SK-N-SH (cell line): ENCODE measurements at places on chromosomes 1 and 21.

DNA sequence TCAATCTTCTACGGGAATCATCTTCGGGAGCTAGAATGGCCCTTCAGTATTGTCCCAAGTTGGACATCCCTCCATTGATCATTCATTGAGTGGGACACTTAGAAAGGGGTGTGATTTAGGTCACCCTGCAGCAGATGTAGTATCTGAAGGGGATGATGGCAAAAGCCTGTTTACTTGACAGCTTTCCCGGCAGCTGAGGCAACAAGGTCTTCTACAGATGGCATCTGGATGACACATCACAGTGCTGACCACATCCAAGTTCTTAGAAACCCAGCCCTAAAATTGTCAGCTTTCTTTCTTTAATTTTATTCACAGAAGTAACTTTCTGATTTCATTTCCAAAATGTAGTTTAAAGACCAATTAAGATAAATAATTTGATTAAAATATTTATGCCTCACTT, 150.3 kb downstream of the AMY1C start:
- H3K27me3 ChIP-seq: no peaks in the 10 kb centered on the region
- H3K27ac ChIP-seq: no peak overlapping the region
- H3K4me1 ChIP-seq: no peaks in the 10 kb centered on the region
- no peak for DNase-seq
- no peak overlapping the region for H3K4me3 ChIP-seq
- no peaks in the 10 kb centered on the region for H3K36me3 ChIP-seq

DNA sequence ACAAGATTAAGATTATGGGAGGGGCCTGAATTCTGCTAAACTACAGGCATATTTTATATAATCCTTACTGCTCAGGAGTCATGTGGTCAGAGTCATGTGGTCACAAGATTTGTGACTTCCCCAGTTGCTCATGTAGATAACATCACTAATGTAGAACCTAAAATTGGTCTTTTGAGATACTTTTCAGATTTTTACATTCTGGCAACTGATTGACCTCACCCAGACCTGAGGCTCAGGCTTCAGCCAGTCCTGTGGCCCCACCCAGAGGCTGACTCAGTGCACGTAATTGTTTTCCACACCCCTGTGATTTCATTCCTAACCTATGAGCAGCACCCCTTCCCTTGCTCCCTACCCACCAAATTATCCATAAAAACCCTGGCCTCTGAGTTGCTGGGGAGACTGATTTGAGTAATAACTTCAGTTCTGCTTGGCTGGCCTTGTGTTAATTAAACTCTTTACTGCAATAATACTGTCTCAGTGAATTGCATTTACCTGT, 41.7 kb upstream of the ZNF326 start:
- peaks cover 14% of the 10 kb centered on the region; the same call in 1 of the 2 replicates for H3K4me1 ChIP-seq
- no peak overlapping the region for H3K4me3 ChIP-seq
- no peaks in the 10 kb centered on the region for H3K27me3 ChIP-seq
- DNase-seq: no peak
- no peaks in the 10 kb centered on the region for H3K36me3 ChIP-seq
- peak overlapping the region; percentile 88 for H3K27ac ChIP-seq

- peak; percentile 82 for DNase-seq
- H3K36me3 ChIP-seq: no peaks in the 10 kb centered on the region
- no peaks in the 10 kb centered on the region for H3K27me3 ChIP-seq
- peak overlapping the region; percentile 69 for H3K27ac ChIP-seq
Measured at GRCh38 chr1:51518586-51519047, 449 bp downstream of the EPS15 start.

DNA sequence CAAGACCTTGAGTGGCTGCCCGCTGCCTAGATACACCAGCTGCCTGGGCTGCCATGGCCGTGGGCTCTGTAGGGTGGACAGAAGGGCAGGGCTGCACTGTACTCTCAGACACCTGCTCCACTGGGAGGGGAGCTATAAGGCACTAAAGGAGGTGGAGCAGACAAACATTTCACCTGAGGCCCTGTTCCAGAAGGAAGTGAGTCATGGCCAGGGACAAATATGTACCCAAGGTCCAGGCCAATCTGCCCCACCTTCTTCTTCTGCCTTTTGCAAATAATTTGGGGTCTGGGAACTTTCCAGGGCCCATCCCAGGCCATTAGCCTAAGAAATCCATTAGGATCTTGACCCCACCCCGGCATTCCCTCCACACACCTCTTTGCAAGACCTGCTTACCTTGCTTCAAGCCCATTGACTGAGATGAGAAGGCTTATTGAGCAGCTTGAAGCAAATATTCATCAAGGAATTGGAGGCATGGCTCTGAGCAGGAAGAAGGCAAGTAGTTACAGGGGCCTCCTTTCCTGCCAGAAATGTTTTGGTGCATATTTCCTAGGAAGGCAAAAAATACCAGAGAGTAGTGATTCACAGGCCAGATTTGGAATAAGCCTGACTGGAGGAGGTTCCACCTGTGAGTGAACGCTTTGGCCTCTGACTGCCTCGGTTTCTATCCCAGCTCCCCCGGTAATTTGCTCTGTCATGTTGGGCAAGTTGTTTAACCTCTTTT, at the start of gene CAPN8:
Gene CAPN8, minus strand, starts transcription at position 110 of the 721 bp plus-strand sequence. Its CDS starts 55 bp downstream, at position 55.
- peaks cover 9% of the 10 kb centered on the region; the same call in 1 of the 2 replicates for H3K27me3 ChIP-seq
- H3K4me3 ChIP-seq: no peak within 1 kb of the TSS
- no peak within 1 kb of the TSS for H3K27ac ChIP-seq
- H3K36me3 ChIP-seq: no peaks in the 10 kb centered on the region
- H3K4me1 ChIP-seq: no peaks in the 10 kb centered on the region

DNA sequence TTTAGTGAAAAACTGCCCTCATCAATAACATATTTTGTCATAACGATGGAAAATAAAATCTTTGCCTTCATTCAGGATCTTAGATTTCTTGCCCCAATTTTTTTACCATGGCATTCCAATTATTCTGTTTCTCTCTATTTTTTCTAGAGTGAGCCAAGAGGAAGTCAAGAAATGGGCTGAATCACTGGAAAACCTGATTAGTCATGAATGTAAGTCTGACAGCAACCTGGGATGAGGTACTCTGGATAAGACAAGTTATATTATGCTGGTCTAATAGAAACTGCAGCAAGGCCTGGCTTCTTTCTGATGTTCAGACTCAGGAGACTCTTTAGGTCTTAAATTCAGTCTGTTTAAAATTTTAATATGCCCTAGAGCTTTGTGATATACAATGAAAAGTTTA, 3.5 kb downstream of the RGS4 start:
- H3K27me3 ChIP-seq: no peaks in the 10 kb centered on the region
- H3K4me3 ChIP-seq: peak overlapping the region; percentile 82
- peaks cover 36% of the 10 kb centered on the region; the same call in 1 of the 2 replicates for H3K4me1 ChIP-seq
- peak overlapping the region; percentile 99 for H3K27ac ChIP-seq

GRCh38 chr1:181044449-181044966, 10.7 kb downstream of the MR1 start:
- H3K27ac ChIP-seq: no peak overlapping the region
- no peaks in the 10 kb centered on the region for H3K4me1 ChIP-seq
- H3K4me3 ChIP-seq: no peak overlapping the region
- no peak for DNase-seq
- no peaks in the 10 kb centered on the region for H3K36me3 ChIP-seq

DNA sequence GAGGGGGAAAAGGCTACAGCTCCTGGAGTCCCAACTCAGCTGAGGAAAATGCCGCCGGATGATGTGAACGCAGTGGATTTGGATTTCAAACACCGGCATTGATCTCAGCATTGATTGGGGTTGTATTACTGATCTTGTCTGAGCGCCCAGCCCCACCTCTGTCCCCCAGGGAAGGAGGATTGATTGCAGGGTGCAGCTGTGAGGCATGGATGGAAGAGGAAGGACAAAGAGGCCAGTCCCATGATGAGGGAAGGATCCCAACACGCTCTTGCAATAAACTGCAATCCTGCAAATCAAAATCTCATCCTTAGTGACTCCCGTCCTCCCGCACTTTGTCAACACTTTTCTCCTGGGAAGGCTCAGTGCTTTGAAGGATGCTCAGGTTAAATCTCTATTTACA, 242.3 kb upstream of the PROX1 start:
- H3K27me3 ChIP-seq: no peaks in the 10 kb centered on the region
- no peak for DNase-seq
- H3K4me3 ChIP-seq: no peak overlapping the region
- H3K4me1 ChIP-seq: no peaks in the 10 kb centered on the region

DNA sequence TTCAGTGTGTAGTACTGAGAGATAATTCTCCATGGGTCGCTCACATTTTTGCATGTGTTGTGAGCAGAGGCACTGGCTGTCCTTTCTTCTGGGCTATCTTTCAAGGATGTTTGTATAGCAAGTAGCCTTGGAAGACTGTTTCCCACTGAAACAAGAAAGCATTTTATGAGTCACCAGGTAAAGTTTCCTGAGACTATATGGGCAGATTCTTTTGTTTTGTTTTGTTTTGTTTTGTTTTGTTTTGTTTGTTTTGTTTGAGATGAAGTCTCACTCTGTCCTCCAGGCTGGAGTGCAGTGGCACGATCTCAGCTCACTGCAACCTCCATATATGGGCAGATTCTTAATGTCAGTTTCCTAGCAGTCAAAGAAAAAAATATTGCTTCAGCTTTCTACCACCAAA, 912.6 kb downstream of the TTLL7 start:
- no peak overlapping the region for H3K4me3 ChIP-seq
- H3K27ac ChIP-seq: no peak overlapping the region
- no peaks in the 10 kb centered on the region for H3K27me3 ChIP-seq
- H3K4me1 ChIP-seq: no peaks in the 10 kb centered on the region
- no peaks in the 10 kb centered on the region for H3K36me3 ChIP-seq

GRCh38 chr1:179327679-179328078, 34.1 kb downstream of the SOAT1 start:
- no peak overlapping the region for H3K4me3 ChIP-seq
- no peaks in the 10 kb centered on the region for H3K27me3 ChIP-seq
- H3K4me1 ChIP-seq: no peaks in the 10 kb centered on the region
- H3K36me3 ChIP-seq: peaks cover 8% of the 10 kb centered on the region

- H3K36me3 ChIP-seq: no peaks in the 10 kb centered on the region
- H3K27me3 ChIP-seq: no peaks in the 10 kb centered on the region
- no peak overlapping the region for H3K4me3 ChIP-seq
- no peak overlapping the region for H3K27ac ChIP-seq
Measured at GRCh38 chr1:116292929-116293725, 79.9 kb upstream of the ATP1A1 start.

- H3K4me3 ChIP-seq: no peak overlapping the region; the same call in 1 of the 2 replicates
- H3K27me3 ChIP-seq: no peaks in the 10 kb centered on the region
- no peaks in the 10 kb centered on the region for H3K36me3 ChIP-seq
- H3K27ac ChIP-seq: no peak overlapping the region
Measured at GRCh38 chr1:151534662-151535278, 5.3 kb upstream of the TUFT1 start.

- H3K4me3 ChIP-seq: no peak overlapping the region
- DNase-seq: no peak
- H3K27me3 ChIP-seq: no peaks in the 10 kb centered on the region; the same call in none of the 2 replicates
- H3K36me3 ChIP-seq: no peaks in the 10 kb centered on the region
- H3K4me1 ChIP-seq: no peaks in the 10 kb centered on the region; the same call in 1 of the 2 replicates
- no peak overlapping the region for H3K27ac ChIP-seq
Measured at GRCh38 chr1:204959374-204959773, 83.6 kb upstream of the CNTN2 start.

DNA sequence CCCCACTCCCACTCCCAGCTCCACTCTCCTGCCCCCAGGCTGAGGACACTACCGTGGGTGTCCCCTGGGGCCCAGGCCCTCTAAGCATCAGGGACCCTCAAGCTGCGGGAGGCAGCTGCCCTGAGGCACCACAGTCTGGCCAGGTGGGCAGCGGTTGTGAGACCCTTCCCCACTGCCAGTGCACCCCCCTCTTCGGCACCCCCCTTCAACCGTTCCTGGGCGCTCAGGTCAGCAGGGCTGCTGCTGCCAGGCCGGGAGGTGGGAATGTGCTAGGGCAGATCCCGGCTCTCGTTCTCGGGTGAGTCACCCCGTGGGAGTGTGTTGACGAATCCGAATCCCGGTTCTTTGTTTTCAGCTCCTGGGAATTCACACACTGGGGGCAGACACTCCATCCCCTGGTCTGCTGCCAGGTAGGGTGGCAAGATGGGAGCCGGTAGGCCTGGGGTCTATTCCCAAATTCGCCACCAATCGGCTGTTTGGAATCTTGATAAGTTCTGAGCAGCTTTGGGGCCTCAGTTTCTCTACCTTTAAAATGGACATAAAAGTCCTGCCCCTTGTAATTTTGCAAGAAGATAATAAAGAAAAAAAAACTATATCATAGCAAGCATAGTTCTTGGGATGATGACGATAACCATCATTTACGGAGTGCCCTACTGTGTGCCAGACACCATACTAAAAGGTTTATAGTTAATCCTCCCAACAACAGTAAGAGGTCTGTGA, 28.5 kb upstream of the CASZ1 start:
- H3K27ac ChIP-seq: no peak overlapping the region
- H3K36me3 ChIP-seq: no peaks in the 10 kb centered on the region
- no peaks in the 10 kb centered on the region for H3K27me3 ChIP-seq

- H3K36me3 ChIP-seq: no peaks in the 10 kb centered on the region
- no peaks in the 10 kb centered on the region for H3K27me3 ChIP-seq
- H3K4me1 ChIP-seq: no peaks in the 10 kb centered on the region
- H3K27ac ChIP-seq: no peak overlapping the region
- DNase-seq: no peak
Measured at GRCh38 chr21:43817157-43818086, 28.0 kb downstream of the RRP1 start.

DNA sequence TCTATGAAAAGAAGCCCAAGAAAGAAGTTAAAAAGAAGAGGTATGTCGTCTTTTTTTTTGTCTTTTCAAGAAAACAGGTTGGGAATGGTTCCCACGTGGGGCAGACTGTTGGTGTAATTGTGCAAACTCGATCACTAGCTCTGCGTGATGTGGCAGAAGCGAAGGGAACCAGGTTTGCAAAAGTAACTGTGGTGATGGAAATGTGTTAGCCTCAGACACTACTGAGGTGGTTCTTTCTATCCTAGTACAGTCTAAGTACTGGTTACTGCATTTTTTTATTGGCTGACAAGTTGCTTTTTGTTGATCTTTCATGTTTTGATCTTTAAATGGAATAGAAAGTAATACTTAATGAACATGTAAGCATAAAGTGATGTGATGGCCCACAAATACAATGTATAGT, 8.8 kb downstream of the RPL5 start:
- no peak for DNase-seq
- H3K4me3 ChIP-seq: no peak overlapping the region
- peaks cover 17% of the 10 kb centered on the region; the same call in 1 of the 2 replicates for H3K4me1 ChIP-seq
- no peak overlapping the region for H3K27ac ChIP-seq
- H3K36me3 ChIP-seq: peaks cover 85% of the 10 kb centered on the region

DNA sequence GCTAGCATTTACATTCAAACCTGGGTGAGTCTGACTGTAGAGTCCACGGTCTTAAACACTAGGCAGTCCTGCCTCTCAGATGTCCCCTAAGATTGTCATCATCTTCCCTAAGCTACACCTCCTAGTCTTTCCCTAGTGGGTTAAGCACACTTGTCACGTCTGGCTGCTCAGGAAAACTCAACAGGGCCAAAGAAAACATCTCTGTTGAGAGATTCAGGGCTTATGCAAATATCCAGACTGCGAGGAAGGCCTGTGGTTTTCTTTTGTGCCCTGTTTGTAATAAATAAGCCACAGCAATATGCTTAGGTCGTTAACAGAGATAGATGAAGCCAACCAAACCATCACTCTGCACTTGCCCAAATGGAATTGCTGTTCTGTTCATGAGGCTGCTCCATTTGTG, 472.6 kb upstream of the DEPDC1 start:
- no peaks in the 10 kb centered on the region for H3K27me3 ChIP-seq
- no peak overlapping the region for H3K27ac ChIP-seq
- no peak overlapping the region for H3K4me3 ChIP-seq
- no peak for DNase-seq
- H3K4me1 ChIP-seq: no peaks in the 10 kb centered on the region
- no peaks in the 10 kb centered on the region for H3K36me3 ChIP-seq
